Nephron progenitor cell (in vitro differentiated cells): ENCODE measurements at places on chromosomes 11 and 22.
A peak's percentile ranks its signal among the peaks of the same experiment; 100 is the strongest.

DNA sequence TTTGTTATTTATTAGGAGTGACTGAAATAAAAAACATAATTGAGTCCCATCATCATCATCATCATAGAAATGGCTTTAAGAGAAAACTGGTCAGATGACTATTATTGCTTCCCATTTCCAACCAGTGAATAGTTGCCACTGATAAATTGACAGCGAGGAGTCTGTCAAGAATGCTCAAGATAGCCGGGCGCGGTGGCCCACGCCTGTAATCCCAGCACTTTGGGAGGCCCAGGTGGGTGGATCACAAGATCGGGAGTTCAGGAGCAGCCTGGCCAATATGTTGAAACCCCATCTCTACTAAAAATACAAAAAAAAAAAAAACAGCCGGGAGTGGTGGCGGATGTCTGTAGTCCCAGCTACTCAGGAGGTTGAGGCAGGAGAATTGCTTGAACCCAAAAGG, 1.9 kb downstream of the WBP2NL start:
- no peak for DNase-seq

GRCh38 chr11:43217849-43218248, 93.9 kb upstream of the API5 start:
- no peak for DNase-seq

- no peak for DNase-seq
Measured at GRCh38 chr11:9615031-9615451, 41.6 kb downstream of the WEE1 start.

- DNase-seq = no peak
Measured at GRCh38 chr11:112348480-112349029, 87.9 kb upstream of the PLET1 start.

DNA sequence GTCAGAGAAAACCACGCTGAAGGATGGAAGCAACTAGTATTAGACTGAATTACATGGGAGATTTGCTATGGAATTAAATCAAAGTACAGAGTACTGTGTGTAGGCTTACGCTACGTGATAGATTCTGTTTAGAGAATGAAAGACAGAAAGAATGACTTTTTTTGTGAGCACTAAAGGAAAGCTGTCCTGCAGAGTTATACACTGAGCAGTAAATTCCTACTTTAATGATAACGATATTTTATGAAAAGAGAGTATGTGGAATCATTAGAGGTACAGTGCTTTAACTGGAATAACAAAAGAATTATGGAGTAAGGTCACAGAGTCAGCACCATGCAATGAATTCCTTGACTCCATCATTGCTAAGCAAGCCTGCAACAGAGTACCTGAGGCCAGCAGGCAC, 295.3 kb upstream of the SYN3 start:
- DNase-seq = no peak

DNA sequence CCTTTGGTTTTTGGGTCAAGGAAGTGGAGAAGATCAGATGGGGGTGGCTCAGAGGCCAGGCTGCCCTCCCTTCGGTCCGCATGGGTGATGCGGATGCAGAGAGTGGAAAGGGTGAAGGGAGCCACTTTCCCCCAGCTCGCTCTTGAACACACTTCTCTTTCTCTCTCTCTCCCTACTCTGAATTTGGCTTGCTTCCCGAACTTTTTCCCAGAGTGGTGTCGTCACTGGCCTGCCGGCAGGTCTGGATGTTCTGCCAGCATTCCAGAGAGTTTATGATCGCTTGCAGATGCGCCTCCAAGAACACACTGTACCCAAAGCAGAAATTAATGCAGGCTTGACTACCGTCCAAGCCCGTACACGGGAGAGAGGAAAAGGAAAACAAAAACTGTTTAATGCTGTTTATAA, 103.2 kb downstream of the ZBTB16 start:
- DNase-seq = peak; percentile 27

DNA sequence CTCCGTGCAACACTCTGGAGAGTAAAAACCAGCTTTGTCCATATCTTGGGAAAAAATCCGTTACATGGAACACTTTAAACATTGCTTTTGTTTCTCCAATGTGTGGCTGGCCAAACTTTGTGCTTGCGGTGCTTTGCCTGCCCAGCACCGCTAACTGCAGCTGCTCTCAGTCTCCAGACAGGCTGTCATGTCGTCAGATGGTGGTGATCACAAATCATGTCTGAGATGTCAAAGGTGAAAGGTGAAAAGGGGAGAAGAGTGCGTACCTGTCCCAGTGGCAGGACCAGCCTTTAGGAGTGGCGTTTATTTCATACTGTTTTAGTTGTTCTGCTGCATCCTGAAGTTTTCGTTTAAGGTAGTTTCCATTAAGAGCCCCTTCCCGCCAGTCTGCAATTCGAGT, 17.1 kb upstream of the AGBL2 start:
- DNase-seq = no peak

DNA sequence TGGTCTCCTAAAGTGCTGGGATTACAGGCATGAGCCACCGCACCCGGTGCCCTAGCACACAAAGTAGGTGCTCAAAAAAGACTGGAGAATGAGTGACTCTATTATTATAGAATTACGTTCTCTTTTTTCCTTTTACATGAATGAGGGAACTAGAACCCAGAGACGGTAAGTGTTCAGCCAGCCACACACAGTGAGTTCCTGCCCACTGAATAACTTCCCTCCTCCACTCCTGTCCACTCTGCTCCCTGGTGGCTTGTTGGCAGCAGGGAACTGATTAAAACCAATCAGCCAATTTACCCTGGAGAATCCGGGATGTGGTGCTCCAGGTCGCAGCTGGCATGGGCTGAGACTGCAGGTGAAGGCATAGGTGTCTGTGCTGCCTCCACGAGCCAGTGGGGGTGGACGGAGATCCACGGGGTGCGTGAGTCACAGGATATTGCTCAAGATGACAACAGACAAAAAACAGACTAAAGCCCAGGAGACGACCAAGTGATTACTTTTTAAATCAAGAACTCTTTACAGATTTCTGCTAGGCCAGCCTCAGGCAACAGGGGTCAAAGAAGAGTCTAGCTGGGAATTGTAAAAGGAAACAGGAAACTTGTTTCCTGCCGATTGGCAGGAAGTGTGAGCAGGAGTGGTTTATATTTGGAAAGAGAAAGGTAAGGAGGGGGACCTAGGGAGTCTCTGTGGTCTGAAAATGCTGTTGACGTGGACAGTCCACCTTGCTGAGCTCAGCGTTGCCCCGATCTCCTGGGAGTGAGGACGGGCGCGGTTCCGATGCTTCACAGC, 95.2 kb upstream of the TP53I11 start:
- DNase-seq = no peak

DNA sequence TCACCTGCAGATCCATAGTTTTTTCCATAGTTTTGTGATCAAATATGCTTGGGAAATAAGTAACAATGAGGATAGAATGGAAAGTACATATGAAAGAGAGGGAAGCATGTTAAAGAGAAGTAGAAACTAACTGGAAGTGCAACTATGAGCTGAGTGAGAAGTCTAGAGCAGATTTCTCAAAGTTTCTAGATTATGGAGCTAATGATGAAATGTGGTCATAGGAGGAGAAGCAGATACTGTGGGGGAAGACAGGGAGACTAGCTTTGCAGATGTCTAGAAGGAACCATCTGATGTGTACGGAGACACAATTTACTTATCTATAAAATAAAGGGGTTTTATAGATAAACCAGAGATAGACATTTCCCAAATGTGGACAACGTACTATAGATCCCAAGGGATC, 37.1 kb downstream of the RELT start:
- DNase-seq = no peak

DNA sequence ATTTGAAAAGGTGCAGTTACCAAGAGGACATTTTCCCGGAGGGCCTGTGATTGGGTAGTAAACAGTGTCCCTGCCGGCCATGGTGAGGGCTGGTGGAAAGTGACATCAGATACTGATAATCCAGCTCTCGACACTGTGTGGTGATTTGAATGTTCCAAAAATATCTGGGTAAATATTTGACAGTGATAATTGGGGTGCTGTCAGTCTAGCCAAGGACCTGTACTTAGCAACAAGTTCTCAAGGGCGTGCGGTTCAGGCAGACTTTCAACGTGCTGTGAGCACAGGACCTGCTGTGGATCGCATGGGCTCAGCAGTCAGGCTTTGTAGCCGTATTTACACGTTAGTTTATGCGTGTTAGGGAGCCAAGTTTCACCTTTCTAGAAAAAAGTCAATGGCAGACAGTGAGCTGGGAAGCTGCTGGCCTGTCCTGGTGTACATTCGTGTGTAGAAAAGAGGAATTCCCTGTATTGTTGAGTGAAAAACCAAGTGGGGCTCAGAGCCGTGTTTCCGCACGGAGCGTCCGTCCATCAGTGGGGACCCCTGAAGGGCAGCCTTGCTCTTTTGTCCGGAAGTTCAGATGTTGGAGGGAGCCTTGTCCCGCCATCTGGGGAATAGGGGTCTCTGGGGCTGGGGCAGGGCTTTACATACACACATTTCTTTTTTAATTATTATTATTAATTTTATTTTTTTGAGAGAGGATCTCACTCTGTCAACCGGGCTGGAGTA, 11.3 kb downstream of the TRMU start:
- no peak for DNase-seq

- DNase-seq = no peak
Measured at GRCh38 chr22:46914916-46915894, 152.8 kb downstream of the TBC1D22A start.

GRCh38 chr11:31757260-31757835, 53.8 kb downstream of the PAX6 start:
- no peak for DNase-seq

DNA sequence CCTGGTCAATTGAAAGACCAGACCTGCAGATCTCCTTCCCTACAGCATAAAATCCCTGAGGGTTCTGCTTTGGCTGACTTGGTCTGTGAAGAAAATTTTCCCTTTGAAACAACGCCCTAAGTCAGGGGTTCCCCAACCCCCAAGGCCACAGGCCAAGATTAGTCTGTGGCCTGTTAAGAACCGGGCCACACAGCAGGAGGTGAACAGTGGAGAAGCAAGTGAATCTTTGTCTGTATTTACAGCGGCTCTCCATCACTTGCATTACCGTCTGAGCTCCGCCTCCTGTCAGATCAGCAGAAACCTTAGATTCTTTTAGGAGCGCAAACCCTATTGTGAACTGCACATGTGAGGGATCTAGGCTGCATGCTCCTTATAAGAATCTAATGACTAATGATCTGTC, 38.2 kb downstream of the CCDC83 start:
- peak; percentile 25 for DNase-seq

GRCh38 chr11:110087812-110088534, 5.2 kb upstream of the ZC3H12C start:
- DNase-seq = no peak

- no peak for DNase-seq
Measured at GRCh38 chr11:65434667-65435410, 12.2 kb downstream of the NEAT1 start.
